ENCODE measurements at places on chromosomes 12 and 14. TPM values are rescaled to one million over a fixed set of nuclear protein-coding genes. Genes with fewer than 3 reads are reported as not detected.

DNA sequence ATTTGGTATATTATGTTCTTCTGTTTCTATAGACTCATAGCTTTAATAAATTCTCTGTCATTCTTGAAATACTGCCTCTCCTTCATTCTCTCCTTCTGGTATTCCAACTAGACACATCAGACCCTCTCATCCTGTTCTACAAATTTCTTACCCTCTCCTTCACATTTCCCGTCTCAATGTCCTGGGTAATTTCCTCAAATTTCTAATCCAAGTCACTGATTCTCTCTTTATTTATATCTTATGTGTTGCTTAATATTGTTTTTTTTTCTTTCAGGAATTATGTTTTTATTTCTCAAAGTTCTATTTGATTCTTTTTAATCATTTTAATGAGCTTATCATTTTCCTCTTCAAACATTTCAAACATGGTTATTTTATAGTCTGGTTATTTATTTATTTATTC, 94.0 kb downstream of the RALGAPA1 start:
- no peak for DNase-seq

DNA sequence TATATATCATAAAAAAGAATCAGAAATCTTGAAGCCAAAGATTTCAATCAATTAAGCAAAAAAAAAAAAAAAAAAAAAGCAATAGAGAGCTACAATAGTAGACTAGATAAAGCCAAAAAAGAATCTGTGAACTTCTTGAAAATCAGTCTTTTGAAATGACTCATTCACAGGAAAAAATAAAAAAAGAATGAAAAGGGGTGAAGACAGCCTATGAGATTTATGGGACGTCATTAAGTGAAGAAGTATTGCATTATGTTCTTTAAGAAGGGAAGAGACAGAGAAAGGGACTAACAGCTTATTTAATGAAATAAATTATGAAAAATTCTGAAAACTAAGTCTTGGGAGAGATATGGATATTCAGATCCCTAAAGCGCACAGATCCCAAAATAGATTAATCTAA, 103.8 kb downstream of the ACSS3 start:
- DNase-seq = no peak

The FAM186B gene
- polyA plus RNA-seq = 3.3 TPM

- no peak for DNase-seq
These were observed 19.7 kb downstream of the HAL start for GRCh38 chr12:95976416-95976832.

GRCh38 chr12:107107381-107107780, 14.0 kb upstream of the CRY1 start:
- DNase-seq = no peak

- peak; percentile 36 for DNase-seq
These were observed 52.1 kb downstream of the VWF start for GRCh38 chr12:6072302-6072752.

All from muscle of leg (tissue), 16 donors.